ENCODE measurements at places on chromosomes 16 and 17.

GRCh38 chr17:73758245-73758644 lies 114.0 kb upstream of the SDK2 start:
- DNase-seq, result no peak

DNA sequence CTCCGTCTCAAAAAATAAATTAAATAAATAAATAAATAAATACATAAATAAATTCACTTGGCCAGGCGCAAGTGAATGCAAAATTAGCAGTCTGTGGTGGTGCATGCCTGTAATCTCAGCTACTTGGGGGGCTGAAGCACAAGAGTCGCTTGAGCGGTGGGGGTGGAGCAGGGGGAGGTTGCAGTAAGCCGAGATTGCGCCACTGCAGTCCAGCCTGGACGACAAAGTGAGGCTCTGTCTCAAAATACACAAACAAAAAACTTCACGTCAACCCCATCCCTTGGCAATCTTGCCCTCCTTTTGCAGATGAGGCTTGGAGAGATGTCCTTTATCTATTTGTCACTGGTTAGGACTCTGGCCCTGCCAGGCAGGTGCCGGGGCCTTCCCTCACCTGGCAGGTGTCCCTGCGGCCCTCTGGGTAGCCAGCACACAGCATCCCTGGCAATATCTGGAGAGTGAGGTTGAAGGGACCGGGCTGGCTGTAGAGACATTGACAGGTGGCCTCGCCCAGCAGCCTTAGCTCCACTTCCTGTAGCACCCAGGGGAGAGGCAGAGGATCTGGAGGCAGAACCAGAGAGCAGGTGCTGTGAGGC lies 4.4 kb downstream of the PRSS36 start:
- DNase-seq, result no peak

- DNase-seq, result no peak
Measured at GRCh38 chr17:9824094-9824493, 1.6 kb upstream of the GLP2R start.

DNA sequence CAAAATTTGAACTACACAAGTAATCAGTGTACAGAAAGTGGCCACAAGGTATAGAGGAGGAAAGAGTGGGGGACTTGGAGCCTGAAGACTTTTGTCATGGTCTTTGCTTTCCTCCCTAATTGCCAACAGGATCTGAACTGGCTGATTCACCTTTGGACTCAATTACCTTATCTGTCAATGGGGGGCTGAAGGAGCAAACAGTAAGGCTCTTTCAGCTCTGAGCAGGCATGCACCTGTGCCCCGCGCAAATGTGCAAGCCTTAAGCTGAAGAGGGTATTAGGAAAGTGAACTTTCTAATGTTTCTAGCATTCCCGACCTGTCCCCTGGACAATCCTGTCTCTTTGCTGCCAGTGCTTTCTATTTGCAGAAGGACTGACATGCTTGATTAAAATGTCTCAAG lies 302.7 kb downstream of the CA10 start:
- no peak for DNase-seq

DNA sequence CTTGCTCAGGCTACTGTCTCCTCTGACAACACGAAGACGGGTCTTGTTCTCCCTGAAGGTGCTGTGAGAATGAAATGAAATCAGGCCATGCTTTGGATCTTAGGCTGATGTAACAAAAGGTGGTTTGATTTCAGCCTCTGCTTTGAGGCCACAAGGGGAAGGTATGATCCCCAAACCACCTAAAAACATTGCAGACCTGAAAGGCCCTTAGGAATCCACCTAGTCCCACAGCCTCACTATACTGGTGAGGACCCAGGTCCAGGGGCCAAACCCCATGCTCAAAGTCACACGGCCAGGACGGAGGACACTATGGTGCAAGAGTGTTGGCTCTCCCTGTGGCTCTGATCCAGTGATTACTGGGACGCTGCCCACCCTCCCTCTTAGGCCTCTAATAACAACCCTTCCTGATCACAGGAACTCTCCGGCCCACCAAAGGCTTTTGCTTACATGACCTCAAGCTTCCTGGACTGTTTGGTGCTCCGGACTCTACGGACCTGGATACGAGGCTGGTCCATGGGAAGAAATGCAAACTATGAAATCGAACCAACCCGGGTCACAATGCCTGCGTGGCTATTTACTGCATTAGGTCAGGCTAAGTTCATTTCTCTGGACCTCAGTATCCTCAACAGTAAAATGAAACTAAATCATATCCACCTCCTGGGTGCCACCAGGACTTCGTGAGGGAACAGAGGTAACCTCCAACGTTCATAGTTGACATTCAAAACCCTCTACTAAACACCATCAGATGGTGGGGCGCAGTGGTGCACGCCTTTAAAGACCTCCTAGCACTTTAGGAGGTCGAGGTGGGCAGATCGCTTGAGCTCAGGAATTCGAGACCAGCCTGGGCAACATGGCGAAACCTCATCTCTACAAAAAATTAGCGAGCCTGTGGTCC lies 1.5 kb downstream of the TRIM25 start:
- no peak for DNase-seq

DNA sequence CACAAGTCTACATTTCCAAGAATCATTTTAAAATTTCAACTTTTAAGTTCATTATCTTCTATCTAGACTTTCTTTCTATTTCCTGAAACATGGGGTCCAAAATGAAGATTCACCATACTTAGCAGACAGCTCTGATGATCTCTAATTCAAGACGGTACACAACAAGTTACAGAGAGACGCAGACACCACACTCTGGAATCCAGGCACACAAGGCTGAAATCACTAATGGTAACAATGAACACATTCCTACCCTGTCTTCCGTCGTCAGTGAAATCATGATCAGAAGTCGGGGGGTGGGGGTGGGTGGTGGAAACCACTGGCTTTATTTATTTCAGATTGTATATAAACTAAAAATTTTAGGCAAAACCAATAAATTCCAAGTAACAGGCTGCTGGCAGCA lies 78.5 kb downstream of the ITFG1 start:
- DNase-seq, result no peak

DNA sequence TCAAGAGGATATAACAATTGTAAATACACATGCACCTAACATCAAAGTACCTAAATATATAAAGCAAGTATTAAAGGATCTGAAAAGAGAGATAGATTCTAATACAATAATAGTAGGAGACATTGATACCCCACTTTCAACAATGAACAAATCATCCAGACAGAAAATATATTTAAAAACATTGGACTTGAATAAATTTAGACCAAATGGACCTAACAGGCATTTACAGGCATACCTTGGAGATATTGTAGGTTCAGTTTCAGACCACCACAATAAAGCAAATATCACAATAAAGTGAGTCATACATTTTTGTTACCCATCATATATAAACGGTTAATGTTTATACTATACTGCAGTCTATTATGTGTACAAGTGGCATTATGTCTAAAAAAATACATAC lies 104.0 kb downstream of the BRIP1 start:
- no peak for DNase-seq

GRCh38 chr16:892536-893255 lies 78.1 kb downstream of the LMF1 start:
- DNase-seq, result no peak

- peak; percentile 74 for DNase-seq
Measured at GRCh38 chr16:30112197-30113030, 923 bp downstream of the GDPD3 start.

DNA sequence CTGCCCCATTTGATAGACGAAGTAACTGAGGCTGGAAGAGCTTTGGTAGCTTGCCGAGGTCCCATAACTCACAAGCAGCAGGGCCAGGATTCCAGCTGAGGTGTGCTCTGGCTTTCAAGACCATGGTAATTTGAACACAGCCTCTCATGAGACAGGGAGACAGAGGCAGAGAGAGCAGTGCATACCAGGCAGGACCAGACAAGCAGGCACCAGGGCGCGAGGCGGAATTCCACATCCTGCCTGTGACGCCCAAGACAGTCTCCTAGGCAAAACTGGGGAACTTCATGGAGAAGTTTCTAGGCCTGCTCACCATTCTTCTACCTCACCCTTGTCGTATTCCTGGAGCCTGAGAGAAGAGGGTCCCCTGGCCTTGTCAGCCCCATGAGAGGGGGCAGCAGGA lies 19.2 kb downstream of the SDK2 start:
- no peak for DNase-seq

DNA sequence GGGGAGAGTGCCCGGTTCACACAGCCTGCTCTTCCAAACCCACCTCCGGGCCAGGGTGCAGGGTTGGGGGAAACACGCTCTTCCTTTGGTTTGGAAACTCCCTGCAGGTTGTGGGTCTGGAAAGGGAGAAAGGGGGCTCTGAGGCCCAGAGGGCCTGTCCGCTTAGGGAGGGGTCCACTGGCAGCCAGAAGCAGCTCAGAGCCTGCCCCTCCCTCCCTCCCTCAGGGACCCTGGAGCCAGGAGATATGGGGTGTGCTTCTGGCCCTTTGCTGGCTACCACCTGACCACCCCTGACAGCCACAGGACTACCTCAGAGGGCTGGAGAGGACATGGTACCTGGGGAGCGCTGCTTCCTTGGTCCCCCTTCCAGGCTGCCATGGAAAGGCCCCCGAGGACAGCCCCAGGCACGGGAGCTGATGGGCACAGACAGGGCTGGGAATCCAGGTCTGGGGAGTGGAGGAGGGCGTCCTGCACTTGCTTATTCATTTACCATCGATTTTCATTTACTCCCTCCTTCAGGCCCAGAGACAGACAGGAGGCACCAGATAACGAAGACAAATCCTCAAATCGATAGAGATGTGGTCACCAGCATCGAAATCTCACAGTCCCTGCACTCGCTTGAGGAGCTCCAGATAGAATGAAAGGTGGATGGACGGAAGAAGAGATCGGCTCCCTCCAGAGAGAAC lies 48.4 kb upstream of the DOC2B start:
- no peak for DNase-seq

GRCh38 chr16:46737621-46738214 lies 10.4 kb downstream of the MYLK3 start:
- no peak for DNase-seq

DNA sequence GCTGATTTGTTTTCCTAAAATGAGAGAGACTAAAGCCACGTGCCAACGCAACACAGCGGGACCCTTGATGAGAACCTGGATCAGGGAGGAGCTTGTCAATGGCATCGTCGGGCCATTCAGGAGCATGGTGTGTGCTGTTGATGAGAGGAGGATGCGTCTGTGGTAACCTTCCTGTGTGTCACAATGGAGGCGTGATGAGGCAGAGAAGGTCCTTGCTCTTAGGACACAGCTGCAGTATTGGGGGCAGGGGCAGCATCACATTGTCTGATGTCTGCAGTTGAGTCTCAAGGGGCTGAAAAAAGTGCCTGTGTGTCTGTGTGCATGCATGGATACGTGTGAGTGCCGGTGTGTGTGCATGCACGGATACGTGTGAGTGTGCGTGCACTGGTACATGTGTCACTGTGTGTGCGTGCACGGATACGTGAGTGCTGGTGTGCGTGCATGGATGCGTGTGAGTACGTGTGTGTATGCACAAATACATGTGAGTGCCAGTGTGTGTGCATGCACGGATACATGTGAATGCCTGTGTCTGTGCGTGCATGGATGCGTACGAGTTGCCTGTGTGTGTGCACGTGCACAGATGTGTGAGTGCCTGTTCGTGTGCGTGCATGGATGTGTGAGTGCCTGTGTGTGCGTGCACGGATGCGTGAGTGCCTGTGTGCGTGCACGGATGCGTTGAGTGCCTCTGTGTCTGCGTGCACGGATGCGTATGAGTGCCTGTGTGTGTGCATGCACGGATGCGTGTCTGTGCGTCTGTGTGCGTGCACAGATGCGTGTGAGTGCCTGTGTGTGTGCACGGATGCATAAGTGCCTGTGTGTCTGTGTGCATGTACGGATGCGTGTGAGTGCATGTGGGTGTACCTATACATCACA lies 39.3 kb downstream of the BAIAP2 start:
- DNase-seq, result no peak

- no peak for DNase-seq
Measured at GRCh38 chr16:11557801-11558200, 28.9 kb downstream of the LITAF start.

DNA sequence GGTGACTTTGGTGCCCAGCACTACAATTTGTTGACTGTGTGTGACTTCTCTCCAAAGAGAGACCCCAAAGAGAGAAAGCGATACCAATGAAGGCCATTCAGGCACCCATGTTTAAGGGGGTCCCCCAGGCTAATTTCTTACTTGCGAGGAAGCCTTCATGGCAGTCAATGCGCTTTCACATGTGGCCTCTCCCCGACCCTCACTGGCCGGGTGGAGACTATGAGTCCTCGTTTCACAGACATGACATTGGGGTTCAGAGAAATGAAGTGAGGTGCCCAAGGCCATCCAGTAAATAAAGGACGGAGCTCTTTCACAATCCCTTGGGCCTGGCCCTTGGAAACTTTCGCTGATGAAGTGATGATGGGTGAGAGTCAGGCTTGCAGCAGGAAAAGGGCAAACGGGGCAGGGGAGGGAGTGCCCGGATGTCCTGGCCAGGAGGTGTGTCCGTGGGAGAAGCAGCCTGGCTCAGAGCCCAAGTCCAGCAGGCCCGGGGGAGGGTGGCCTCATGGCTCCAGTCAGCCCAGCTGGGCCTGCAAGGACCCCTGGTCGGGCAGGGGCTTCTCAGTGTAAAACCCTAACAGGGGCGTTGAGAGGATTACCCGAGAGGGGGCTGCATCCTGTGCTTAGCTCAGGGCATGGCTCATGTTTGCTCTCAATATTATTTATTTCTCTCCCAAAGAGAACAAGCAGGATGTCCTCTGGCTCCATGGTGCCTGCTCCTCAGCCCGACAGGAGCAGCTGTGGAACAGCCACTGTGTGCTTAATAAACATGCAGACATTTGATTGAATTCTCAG lies 14.7 kb downstream of the TBX2 start:
- no peak for DNase-seq

DNA sequence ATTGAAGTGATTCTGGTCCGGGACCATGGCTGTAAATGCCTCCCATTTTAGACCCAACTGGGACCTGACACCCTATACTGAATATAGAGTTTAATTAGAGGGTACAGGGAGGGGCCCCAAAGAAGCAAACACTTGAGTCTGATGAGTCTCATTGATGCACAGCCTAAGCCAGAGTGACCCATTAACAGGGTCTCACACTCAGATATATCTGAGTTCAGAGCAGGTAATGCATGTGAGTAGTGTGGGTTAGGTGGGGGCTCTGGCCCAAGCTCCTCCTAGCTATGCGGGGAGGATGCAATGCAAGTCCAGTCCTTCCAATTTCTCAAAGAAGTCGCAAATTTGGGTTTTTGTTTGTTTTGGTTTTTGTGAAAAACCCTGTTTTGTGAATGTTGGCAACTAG lies 17.1 kb upstream of the MARCHF10 start:
- DNase-seq, result no peak

DNA sequence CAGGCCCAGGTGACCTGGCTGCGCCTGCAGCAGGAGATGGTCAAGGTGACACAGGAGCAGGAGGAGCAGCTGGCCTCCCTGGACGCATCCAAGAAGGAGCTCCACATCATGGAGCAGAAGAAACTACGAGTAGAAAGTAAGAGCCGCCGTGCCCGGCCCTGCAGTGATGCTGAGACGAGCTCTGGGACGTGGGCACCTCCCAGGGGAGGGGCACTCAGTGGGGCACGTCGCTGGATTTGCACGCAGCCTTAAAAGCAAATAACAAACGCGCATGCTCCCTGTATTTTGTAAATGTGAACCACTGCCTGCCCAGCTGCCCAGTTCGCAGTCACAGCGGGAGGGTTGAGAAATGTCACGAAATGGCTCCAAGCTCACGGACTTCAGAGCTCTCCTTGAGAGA lies 15.3 kb upstream of the GAA start:
- DNase-seq, result no peak
